ENCODE measurements at places on chromosomes 6 and 20.
A peak's percentile ranks its signal among the peaks of the same experiment; 100 is the strongest.

DNA sequence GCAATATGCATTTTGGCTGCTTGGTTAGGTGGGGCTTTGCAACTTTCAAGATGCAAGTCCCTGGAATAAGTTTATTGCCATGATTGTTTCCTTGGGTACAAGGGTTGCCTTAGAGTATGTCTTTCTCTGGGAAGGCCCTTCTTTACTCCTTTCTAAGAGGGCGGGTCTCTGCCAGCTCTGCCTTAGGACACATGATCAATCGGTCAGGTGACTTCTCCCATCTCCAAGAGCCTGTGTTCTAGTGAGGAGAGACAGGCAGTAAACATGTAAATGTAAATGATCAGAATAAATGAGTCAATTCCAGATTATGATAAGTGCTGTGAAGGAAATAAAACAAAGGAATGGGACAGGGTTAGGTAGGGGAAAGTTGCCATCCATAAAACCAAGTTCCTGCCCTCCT lies 43.2 kb upstream of the BCAS1 start:
- DNase-seq, result no peak

DNA sequence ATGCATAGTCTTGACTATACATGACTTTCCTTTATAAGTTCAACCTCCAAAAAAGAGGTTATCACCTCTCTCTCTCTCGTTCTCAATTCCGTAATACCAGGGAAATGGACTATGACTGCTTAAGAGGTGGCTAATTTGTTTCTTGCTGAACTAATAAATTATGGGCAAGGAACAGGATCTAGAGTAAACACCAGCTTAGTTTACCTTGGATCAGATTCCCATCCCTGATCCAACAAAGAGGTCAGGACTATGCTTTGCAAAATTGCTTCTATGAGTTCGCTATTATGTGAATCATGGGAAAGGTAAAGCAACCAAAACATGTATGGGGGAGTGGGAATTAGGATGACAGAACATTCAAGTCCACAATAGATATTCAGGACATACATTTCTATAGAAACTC lies 630.7 kb downstream of the HACE1 start:
- no peak for DNase-seq

DNA sequence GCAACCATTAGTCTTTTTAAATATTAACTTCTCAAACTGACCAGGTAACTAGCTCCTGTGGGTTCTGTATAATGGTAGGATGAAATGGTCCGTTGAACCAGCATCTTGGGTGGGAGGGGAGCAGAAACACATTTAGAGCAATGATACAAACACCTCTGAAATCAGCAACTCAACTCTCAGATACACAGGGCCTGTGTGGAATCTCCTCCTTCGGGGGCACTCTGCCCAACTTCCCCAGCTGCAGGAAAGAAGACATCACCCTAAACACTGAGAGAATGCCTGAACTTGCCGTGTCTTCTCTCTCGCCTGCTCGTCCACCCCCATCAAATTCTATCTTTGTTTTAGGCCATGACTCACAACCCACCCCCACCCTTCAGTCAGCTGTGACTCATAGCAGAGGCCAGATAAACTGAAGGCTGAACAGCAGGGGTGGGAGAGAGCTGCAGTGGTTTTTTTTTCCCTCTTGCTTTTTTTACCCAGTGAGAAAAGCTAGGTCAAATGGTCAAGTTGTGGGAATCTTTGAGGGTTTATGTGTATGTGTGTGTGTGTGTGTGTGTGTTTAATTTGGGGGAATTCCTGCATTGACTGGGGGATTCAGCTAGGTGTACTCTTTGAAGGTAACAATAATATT lies 593.4 kb upstream of the JAG1 start:
- DNase-seq, result peak; percentile 99

- DNase-seq, result no peak
Measured at GRCh38 chr6:1387876-1388629, 1.3 kb upstream of the FOXF2 start.

DNA sequence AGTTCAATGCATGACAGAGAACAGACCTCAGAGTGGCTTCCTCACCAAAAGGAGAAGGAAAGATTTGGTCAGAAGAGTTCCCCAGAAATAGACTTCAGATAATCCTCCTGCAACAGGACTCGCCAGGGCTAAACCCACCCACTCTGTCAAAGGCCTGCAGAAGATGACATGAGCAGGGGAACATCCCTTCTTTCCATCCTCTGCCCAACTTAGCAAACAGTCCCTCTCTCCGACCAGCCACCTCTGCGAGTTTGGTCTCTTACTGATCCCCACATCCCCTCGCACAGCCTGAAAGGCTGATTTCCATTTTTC lies 7.5 kb downstream of the NFATC2 start:
- no peak for DNase-seq

GRCh38 chr20:49888212-49889000 lies 26.9 kb downstream of the SPATA2 start:
- DNase-seq, result peak; percentile 77

GRCh38 chr6:42724825-42725224 lies 2.4 kb upstream of the PRPH2 start:
- DNase-seq, result no peak

- no peak for DNase-seq
Measured at GRCh38 chr6:75076009-75076408, 129.8 kb downstream of the COL12A1 start.

DNA sequence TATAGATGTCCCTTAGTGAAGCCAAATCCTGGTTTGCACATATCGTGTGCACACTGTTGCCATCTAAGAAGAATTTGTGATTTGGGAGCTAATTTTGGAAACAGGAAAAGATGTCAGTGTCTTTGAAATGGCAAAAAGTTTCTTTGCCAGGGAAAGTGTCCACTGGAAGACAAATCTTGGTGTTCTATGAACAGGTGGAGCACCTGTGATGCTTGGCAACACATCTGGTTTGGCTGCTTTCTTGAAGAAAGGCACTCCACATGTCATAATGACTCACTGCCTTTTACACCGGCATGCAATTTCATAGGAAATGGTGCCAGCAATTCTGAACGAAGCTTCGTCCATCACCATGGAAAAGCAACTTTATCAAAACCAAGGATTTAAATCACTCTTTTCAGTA lies 1040.0 kb upstream of the MAP3K7 start:
- peak; percentile 22 for DNase-seq

GRCh38 chr6:63269470-63269869 lies 50.3 kb downstream of the LGSN start:
- no peak for DNase-seq

- DNase-seq, result no peak
Measured at GRCh38 chr20:17966432-17967310, 1.9 kb downstream of the SNX5 start.

DNA sequence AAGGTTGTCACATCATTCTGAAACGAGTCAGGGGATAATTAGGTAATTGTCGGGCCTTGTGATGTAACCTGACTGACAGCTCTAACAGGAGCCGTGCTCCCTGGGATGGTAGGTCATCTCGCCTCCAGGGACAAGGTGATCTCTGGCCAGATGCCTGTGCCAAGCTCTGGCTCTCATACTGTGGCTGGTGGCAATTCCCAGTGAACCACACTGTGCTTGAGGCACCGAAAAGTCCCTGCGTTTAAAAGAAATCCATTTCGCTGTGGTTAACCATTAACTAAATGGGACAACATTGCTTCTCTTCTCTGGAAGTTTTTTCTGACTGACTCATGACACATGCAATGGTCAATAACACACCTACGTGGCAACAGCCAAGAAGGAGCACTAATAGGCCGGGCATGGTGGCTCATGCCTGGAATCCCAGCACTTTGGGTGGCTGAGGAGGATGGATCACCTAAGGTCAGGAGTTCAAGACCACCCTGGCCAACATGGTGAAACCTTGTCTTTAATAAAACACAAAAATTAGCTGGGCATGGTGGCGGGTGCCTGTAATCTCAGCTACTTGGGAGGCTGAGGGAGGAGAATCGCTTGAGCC lies 669.2 kb downstream of the PRKN start:
- peak; percentile 19 for DNase-seq

DNA sequence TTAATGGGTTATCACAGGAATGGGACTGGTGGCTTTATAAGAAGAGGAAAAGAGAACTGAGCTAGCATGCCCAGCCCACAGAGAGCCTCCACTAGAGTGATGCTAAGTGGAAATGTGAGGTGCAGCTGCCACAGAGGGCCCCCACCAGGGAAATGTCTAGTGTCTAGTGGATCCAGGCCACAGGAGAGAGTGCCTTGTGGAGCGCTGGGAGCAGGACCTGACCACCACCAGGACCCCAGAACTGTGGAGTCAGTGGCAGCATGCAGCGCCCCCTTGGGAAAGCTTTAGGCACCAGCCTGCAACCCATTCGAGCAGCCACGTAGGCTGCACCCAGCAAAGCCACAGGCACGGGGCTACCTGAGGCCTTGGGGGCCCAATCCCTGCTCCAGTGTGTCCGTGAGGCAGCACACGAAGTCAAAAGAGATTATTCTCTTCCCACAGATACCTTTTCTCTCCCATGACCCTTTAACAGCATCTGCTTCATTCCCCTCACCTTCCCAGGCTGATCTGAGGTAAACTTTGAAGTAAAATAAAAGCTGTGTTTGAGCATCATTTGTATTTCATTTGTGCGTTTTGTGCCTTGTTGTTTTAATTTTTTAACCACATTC lies 4.4 kb downstream of the HLA-E start:
- DNase-seq, result no peak

DNA sequence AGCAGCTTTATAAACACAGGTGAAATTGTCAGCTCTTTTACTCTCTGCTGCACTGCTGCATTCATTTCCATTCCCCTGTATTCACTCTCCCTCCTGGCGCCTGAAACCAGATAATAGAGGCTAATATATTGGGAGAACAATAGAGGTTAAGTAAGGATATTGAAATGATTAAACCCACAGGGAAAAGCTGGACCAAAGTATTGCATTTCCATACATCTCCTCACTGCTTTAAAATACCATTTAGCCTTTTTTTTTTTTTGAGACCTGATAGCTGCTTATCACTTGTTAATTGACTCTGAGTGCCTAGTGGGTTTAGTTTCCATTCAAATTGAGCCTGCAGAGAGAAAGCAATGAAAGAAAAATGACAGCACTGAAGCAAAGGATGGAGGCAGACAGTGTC lies 540.5 kb upstream of the IMPG1 start:
- no peak for DNase-seq

- DNase-seq, result no peak
Measured at GRCh38 chr6:52900536-52900935, 9.0 kb downstream of the GSTA3 start.

Measured in RWPE1 (cell line).